ENCODE measurements at places on chromosomes 12 and 14.

DNA sequence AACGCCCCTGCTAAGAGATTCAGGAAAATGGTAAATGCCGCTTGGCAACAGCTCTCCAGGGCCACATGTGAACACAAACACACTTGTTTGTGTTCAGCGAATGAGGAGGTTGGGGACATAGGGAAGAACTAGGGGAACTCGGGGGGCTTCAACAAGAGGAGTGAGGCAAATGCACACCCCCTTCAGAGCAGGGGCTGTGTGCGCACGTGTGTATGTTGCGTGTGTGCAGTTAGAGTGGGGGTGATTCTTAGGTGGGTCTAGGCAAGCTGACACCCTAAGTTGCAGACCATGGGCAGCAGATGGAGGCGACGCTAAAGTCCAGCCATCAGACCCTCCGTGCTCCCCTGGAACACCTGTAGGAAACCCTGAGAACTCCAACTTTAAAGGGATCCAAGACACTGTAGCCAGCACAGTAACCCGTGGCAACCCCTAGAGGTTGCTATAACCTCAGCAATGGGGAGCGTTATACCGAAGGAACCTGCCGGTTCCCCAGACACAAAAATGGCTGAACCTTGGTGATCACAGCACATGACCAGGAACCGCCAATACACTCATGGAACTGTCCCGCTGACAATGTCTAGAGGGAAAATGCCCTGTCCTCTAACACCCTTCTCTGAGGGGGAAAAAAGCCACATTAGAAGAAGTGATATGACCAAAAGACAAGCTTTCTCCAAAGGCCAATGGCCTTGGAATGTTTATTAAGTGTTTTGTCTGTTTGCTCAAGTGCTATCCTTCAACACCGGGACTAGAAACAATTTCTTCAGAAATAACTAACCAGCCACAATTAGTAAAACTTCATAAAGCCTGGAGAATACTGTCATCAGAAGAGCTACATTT, 86.5 kb upstream of the CEP83 start:
- no peak for DNase-seq

GRCh38 chr12:28527631-28528249, 337.5 kb downstream of the CCDC91 start:
- DNase-seq = no peak

GRCh38 chr14:102540315-102541028, 30.9 kb upstream of the ANKRD9 start:
- DNase-seq = no peak

DNA sequence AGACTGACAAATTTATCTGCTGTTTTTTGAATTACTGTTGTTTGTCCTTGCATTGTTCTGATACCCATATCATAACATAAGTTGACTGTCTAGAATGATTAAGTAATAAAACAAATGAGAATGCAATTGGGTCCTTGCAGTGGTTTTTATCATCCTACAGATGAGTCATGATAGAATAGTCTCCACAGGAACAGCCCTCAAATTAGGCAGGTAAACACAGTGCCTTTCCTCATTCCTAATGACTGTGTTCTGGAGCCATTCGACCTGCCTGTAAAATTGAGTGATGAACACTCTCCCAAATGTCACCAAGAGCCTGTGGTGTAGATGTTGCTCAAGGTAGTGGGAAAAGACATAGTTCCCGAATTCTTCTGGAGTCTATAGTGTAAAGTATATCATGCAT, 12.3 kb downstream of the NKX2-8 start:
- no peak for DNase-seq

- no peak for DNase-seq
Observed at GRCh38 chr12:124599074-124599999, 31.9 kb upstream of the NCOR2 start.

DNA sequence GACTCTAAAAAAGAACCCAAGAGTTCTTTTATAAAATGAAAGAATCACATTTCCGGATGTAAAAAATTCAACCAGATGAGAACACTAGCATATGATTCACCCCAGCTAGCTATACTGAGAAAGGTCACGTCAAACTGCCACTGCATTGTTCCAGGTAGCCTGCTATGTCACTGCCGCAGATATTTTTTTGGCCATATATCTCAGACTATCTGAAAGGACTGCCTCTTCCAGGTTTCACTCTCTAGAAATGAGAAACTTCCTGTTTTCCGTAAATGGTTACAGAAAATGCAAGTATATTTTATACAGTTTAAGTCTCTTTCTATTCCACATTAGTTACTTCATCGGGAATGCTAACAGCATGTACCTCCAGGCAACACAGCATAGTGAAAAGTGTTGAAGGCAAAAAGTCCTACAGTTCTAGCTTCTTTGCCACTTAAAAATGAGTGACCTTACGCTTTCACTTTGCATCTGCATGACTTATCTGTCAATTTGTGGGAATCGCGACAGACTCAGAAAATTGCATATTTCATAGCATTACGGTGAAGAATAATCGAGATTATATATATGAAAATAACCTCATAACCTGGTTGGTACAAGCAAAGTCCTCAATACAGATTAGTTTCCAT, 105.2 kb downstream of the MED13L start:
- no peak for DNase-seq

DNA sequence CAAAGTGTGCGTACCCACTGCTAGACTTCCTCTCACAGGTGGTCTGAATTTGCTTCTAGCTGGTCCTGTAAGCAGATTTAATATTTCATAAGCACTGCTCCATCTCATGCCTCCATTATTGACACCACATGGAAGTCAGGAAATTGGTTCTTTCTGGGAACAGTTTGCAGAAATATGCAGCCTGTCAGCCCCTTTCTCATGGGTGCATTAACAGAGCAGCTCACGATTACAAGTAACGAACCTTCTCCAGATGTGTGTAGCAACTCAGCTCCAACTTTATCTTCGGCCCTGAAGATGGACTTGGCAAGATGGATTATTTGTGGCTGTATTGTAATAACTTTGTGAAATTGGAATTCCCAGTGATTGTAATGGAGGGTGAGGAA, 214.5 kb upstream of the DDHD1 start:
- DNase-seq = no peak

DNA sequence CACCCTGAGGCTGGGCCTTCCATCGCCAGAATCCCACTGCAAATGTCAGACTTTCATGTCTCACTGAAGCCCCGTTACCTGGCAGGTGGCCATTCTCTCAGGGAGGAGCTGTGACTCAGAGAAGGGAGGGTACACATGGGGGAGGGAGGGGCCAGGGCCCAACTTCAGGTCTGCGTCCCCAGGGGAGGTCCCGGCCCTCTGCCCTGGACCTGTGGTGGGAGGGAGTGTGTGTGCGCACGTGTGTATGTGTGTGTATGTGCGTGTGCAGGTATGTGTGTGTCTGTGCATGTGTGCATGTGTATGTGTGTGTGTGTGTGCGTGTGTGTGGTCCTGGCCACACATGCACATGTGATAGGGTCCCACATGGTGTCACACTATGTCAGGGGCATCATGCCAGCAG, 50.9 kb downstream of the MVK start:
- no peak for DNase-seq

- DNase-seq = peak; percentile 53
Observed at GRCh38 chr14:95519699-95520098, 3.2 kb upstream of the SYNE3 start.

GRCh38 chr12:26520869-26521268, 312.1 kb downstream of the ITPR2 start:
- no peak for DNase-seq

DNA sequence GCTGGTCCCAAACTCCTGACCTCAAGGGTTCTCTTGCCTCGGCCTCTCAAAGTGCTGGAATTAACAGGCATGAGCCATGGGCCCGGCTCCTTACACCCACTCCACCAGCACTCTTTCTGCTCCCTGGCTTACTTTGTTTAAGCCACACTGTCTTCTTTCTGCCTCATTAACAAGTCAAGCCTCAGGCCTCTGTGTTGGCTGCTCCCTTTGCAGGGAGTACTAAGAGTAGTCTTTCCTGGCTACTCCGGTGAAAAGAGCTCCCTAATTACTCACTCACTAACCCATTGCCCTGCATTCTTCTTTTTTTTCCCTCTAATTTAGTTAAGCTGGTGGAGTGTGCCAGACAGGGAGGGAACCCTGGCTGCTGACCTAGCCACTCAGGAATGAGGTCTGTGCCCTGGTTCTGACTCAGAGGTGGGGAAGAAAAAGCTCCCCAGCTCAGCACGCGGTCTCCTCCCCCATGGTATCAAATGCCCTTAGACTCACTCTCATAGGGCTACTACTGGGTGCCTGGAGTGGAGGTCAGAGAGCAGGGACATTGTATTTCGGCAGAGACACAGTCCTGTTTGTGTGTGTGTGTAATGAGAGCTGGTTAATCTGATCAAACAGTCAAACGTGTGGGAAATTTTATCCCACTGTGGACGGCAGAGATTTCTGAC, 19.8 kb downstream of the GALNT6 start:
- no peak for DNase-seq

GRCh38 chr12:106974511-106974910, 12.4 kb downstream of the MTERF2 start:
- DNase-seq = no peak

DNA sequence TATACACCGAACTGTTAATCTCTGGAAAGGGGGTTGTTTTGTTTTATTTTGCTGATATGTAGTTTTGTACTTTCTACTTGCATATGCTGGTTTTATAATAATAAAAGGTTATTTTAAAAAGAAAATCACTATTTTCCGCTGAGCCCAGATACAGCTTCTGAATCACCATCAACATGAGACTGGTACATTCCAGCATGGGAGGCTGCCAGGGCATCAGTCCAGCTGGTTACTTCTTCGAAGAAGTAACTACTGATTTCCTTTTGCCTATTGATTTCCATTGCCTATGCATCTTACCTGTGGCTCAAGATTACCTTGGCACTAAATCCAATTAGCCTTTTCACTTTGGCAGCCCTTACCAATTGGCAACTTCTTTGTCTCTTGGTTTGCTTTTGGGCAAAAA, 11.7 kb upstream of the OSBPL8 start:
- no peak for DNase-seq

DNA sequence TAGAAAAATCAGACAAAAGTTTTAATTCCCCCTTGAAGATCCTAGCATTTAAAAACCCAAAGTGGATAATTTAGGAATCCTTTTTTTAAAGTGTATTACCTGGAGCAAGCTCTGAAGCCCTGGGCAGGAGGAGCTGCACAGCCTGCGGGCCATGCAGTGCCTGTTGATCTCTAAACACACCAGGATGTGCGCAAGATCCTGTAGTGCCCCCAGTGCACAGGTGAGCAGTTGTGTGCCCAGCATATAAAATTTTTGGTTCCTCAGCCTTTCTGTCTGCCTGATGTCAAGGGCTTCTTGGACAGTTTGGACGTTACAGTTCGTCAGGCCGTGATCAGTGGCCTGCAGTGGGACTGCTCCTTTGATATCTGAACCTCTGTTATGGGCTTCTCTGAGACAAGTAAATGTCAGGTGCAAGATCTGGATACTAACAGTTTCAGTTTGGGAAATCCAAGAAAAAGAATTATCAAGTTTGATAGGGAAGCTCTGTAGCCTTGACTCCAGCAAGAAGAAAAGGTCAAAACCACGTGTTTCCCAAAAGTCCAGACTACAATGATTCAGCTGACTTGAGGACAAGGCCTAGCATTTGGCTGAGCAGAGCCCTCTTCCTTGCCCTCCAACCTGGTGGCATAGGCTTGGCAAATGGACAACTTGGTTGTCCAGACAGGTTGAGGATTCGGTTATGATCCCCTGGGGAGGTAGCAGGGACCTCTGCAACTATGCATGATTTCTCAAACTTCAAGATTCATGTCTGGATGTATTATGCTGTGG, 1.0 kb downstream of the ATXN7L3B start:
- peak; percentile 25 for DNase-seq

DNA sequence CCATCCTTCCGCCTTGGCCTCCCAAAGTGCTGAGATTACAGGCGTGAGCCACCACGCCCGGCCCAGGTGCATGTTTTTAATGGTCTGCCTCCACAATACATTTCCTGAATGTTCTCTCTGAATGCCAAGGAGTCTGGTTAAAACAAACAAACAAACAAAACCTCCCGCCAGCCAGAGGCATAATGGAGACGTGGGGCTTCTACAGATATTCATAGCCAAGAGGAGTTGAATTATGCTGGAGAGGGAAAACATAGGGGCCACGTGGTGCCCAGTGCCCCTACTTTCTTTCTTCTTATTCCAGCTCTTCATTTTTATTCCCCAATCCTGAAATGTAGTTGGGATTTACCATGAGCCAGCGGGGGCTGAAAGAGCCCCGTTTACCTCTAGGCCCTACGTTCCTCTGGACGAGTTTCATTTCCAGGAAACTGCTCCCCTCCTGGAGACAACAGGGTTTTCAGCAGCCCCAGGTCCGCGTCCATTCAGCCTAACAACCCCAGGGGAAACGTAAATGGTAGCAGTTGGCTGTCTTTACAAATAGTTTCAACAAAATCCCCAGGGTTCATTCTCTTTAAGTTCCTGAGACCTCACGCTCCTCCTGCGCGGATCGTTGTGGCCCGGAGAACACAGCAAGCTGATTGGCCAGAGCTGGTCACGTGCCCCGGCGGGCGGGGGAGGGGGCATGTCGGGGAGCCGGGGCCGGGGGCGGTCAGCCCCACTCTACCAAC, 108.5 kb upstream of the ESRRB start:
- DNase-seq = no peak

- no peak for DNase-seq
Observed at GRCh38 chr12:48054955-48055821, 50.7 kb downstream of the SENP1 start.

DNA sequence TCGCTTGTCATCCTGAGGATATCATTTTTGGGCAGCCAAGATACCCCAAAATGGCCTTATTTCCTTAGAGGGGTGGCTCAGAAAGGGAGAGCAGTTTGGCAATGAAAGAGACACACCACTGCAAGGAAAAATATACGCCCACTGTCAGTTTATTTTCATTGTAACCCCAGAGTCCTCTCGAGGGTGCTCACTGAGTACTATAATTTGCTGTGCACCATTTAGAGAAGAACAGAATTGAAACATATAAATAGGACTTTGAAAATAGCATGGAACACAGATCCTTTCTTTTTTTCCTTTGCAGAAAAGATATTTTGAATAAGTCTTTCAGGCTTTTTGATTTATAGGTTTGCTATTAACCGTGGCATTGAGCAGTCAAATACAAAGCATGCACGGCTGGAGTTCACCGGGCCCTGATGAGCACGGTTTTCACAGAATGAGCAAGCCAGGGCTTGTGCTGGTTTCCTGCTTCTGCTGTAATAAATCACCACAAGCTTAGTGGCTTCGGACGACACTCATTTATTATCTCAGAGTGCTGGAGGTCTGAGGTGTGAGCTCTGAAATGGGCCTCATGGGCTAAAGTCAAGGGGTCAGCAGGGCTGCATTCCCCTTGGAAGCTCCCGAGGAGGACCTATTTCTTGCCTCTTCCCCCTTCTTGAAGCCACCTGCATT, 152.3 kb downstream of the ZNF664 start:
- no peak for DNase-seq

- DNase-seq = no peak
Observed at GRCh38 chr12:113582521-113583218, 111.0 kb upstream of the LHX5 start.

DNA sequence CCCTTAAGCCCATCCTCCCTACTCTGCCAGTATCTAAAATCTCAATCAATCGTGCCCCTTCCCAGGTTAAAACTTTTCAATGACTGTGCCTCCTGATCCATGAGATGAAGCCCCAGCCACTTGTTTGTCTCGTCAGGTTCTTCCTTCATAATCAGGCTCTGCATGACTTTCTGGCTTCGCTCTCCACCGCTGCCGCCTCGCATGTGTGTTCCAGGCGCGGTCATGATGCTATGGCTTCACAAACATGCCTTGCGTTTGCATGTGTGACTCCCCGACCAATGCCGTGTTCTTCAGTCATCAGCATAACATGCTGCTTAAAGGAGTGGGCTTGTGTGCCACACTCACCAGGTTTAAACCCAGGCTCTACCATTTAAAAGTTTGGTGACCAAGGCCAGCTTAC, 5.0 kb upstream of the C1RL start:
- DNase-seq = no peak

- DNase-seq = no peak
Observed at GRCh38 chr14:91339671-91340369, 77.8 kb downstream of the CCDC88C start.

Measured in T follicular helper cell (primary cell).